ENCODE measurements at places on chromosomes 3 and 15.

GRCh38 chr3:112327371-112327951 is 5.5 kb upstream of the CD200 start:
- DNase-seq = no peak

DNA sequence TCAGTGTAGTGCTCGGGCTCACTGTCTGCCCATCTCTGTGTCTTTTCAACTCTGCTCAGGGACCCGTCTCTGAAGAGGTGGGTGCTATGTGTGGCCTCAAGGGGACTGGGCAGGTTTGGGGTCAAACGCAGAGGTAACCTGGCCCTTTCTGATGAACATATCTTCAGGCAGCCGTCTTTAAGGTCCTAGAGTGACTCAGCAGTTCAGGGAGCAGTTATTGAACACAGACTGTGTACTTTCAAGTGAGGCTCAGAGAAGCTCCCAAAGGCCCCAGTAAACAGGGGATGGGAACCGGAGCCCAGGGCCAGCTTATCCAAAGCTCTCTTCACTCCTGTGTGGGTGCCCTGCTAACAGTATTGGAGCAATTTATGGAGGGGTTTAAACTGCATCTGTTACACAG is 73.1 kb downstream of the WDR76 start:
- no peak for DNase-seq

DNA sequence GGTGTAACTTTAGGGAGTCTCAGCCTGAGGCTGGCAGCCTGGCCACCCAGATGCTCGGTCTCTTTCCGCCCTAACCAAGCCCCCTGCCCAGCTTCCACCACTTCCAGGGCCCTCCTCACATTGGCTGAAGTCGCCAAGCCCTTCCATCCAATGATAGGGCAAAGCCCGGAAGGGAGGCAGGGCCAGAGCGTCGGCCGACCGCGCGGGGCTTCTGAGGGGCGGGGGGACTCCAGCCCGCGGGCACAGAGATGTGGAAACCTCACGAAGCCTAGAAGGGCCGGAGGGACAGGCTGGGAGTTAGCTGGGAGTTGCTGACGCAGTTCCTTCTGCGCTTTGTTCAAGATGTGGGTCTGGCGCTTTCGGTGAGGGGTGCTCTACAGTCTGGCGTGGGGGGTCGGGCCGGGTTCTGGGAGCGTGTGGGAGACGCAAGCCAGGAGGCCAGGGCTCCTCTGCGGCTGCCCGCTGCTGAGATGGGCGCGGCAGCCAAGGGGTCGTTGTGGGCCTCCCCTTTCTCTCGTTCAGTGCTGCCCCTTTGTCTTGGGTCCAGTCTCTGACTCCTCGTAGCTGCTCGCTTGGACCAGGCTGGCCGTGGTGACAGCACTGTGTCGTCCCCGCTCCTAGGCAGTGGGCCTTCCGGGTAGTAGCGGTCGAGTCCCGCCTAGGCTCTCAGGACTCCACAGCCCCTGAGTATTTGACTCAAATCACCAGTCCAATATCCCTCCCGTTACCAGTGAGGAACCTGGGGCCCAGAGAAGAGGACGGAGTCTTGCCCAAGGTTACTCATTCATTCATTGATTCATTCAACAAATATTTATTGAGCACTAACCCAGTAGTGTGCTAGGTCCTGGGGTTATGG is at the start of gene ZNF660:
Gene ZNF660 (plus strand): TSS at position 319 of the 856 bp plus-strand sequence. CDS start 9,230 bp downstream, outside the sequence.
- peak; percentile 41 for DNase-seq

DNA sequence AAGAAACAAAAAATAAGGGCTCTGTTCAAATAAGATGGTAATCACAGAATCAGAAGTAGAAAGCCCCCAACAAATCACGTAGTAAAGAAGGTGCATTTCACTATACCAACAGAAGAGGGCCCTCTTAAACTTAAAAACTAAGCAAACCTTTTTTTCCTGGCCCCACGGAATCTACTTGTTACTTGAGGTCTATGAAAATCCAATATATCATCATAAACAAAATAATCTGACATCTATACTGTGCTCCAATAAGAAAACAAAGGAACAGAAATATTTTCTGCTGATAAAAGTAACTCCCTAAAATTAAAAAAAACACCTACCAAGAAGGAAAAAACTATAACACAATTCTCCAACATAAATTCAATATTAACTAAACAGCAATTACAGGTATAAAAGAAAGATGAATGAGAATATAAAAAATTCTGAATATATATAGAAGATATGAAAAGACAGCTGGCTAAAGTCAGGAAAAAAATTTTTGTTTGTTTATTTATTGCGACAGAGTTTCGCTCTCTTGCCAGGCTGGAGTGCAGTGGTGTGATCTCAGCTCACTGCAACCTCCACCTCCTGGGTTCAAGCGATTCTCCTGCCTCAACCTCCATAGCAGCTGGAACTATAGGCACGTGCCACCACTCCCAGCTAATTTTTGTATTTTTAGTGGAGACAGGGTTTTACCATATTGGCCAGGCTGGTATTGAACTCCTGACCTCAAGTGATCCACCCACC is 81.8 kb downstream of the CLASP2 start:
- no peak for DNase-seq

- DNase-seq = no peak
Observed at GRCh38 chr3:99505646-99506269, 132.6 kb upstream of the COL8A1 start.

GRCh38 chr3:112253301-112253971 is 40.6 kb downstream of the SLC9C1 start:
- no peak for DNase-seq

All from C1 segment of cervical spinal cord (tissue), 14 donors.